NCI-H1417 treated with DMSO at 0.1 percent for 48 hours (cell line): ENCODE measurements at places on chromosomes 4 and X.

GRCh38 chr4:40800064-40800463, 50.3 kb downstream of the NSUN7 start:
- no peak for DNase-seq

GRCh38 chrX:137227151-137227550, 193.4 kb upstream of the GPR101 start:
- DNase-seq, result no peak

DNA sequence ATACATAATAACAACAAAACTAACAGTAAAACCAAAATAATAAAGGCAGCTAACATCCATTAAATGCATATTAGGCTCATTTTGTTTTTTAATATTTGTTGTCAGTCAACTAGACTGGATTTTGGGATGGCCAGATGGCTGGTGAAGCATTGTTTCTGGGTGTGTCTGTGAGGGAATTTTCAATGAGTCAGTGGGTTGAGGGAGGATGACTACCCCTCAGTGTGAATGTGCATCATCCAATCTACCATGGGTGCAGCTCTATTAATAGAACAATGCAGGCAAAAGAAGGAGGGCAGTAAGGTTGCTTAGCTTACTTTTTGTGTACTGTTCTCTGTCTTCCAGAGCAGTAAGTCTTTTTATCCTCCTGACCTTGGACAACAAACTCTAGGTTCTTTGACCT, 484.2 kb upstream of the HS3ST1 start:
- no peak for DNase-seq

- DNase-seq, result no peak
Measured at GRCh38 chr4:36337665-36338185, 56.3 kb downstream of the DTHD1 start.

DNA sequence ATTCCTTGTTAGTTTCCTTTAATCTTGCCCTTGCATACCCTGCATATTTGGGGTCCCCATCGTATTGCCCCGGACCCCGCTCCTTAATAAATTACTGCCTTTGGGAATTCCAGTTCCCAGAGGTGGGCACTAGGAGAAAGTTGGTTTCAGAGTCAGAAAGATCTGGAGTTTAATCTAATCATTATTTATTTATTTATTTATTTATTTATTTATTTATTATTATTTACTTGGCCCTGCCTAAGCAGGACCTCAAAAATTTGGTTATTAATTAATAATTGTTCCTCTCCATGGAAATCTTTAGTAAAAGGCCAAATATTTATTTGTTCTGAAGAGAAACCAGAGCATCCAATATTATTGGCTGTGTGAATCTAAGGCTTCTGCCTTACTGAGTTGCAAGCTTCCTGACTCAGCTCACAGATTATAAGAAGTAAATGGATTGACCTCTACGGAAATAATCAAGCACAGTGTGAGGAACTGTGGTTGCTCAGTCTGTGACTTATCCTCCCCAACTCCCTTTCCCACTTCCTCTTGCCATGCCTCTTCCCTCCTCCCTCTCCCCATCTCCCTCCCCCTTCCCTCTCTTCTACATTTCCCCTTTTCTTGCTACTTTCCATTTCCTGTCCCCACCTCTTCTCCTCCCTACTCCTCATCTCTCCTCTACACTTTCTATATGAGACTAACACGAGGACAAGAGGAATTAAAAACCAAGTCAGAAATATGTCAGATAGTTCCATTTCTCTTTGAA, 61.5 kb upstream of the AP1S2 start:
- DNase-seq, result no peak

GRCh38 chr4:47538111-47538824, 53.2 kb downstream of the ATP10D start:
- DNase-seq, result no peak

- DNase-seq, result no peak
Measured at GRCh38 chr4:172169871-172170270, 356.7 kb downstream of the GALNTL6 start.

DNA sequence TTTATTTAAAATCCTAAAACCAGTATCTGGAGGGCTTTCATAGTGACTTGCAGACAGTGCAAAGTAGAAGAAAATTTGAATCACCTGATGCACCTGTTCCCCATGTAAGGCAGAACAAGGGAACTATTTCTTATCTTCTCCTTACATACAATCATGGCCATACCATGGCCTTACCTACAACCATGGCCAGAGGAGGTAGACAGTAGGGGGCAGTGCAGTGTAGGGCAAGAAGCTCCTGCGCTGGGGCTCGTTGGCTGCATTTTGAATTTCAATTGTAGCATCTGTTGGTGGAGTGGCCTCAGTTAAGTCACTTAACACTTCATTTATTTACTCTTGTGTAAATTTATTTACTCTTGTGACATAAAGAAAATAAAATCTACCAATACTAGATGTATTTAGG, 33.0 kb downstream of the GALNTL6 start:
- DNase-seq, result peak; percentile 23

GRCh38 chr4:113837397-113837796, 75.9 kb upstream of the CAMK2D start:
- no peak for DNase-seq

DNA sequence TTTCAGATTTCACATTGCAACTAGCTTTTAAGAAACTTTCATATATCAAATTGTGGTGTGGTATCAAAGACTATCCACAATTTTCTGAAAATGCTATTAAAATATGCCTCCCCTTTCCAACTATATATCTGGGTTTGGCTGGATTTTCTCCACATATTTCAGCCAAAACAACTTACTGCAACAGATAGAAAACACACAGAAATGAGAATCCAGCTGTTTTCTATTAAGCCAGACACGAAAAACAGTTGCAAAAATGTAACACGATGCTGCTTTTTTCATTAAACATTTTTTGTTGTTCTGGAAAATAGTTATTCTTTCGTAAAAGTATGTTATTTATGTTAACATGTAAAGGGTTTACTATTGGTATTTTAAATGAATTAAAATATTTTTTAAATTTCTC, 33.1 kb downstream of the DCTD start:
- no peak for DNase-seq

DNA sequence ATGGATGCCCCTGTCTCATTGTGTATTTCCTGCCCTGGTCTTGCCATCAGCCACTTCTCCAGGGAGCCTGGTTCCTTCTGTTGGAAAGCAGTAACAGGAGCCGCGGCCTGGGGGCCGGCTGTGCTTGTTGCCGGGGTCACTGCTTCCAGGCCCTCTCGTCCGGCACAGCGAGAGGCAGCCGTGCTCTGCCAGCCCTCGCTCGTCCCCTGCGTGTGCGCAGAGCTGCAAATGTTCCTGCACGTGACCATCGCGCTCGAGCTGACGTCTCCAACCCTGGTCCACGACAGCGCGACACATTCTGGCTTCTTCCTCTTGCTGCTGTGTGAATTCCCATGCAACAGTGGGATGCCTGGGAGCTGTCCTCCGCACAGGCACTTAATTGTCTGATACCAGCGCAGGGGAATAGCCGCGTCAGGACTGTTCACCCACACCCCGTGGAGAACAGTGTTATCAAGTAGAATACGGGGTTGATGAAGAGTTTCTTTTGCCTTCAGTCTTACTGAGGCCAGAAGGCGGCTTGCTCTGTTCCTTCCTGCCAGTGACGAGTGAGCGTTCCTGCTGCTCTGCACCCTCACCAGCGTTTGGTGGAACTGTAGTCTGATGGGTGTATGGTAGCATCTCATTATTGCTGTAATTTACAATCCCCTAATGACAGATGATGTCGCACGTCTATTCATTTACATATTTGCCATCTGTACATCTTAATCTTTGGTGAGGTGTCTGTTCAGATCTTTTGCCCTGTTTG, 12.3 kb downstream of the PDE6B start:
- DNase-seq, result no peak

DNA sequence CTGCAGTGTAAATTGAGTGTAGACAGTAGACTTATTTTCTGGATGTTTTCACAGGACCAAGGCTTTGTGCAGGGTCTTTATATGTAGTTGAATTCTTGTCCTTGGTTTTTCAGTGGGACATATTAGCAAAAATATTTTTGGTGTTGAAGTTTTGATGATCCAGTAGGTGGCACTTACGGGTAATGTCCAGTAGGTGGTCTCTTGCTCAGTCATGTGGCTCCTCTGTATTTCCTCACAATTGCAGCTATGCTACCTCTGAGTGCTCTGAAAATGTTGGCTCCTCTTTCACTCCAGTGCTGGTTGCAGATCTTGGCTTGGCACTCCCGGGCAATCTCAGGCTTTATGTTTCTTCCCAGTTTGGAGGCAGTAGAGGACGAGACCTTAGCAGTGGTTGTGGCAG, 419.8 kb upstream of the AMOT start:
- DNase-seq, result no peak

DNA sequence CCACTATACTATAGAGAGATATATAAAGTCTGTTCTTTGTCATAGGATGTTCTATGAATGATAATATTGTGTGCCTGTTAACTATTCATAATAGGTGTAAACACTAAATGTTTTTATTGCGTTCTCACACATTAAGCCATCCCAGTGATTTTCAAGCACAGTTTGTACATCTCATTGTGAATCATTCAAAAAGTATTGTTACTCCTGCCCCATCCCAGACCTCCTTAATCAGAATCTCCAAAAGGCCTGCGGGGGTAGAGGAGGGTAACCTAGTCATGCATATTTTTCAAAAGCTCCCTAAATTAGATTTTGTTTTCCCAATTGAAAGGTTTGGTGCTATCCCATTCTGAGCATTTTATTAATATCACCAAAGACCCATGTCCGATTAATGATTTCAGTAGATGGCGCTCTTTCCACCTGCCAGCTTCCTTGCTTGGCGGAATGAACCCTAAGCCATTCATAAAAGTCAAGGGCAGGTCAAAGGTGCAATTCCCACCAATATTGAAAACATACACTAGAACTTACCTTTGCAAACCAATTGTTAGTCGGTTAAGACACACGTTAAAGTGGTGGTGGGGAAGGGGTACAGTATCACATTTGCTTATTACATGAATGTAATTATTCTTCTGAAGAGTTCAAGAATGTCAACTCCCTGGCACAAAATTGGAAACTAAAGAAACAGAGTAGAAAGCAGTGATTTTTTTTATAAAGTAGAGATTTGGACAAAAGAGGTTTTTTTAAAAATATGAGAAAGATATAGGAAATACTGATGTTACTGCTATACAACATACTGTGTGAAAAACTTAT, 5.8 kb upstream of the TET2 start:
- DNase-seq, result no peak

DNA sequence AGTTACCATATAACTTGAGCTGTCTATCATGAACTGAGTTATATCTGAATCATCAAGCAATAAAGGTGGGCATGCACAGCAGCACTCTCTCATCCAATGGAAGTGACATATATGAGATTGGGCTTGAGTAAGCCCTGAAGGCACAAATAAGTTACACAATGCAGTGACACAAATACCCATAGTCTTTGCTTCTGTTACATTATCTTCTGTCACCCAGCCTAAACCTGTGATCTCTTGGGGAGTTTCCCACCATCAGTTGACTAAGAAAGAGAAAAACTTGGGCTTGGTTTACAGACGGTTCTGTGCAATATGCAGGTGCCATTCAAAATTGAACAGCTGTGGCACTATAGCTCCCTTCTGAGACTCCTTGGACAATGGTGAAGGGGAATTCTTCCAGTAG, 138.8 kb upstream of the IL15 start:
- DNase-seq, result no peak

- no peak for DNase-seq
Measured at GRCh38 chr4:101954975-101955678, 164.6 kb downstream of the BANK1 start.

DNA sequence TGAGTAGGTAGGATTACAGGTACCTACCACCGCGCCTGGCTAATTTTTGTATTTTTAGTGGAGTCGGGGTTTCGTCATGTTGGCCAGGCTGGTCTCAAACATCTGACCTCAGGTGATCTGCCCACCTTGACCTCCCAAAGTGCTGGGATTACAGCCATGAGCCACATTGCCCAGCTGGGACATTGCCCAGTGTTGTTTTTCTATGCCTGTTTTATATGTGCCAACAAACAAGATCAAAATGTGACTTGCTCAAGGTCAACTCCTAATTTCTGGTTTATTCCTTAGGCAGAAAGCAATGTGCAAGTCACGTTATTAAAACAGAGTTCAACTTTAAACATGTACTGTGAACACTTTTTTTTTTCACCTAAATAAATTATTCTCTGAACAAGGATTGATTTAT, 2.7 kb downstream of the LRIT3 start:
- no peak for DNase-seq

DNA sequence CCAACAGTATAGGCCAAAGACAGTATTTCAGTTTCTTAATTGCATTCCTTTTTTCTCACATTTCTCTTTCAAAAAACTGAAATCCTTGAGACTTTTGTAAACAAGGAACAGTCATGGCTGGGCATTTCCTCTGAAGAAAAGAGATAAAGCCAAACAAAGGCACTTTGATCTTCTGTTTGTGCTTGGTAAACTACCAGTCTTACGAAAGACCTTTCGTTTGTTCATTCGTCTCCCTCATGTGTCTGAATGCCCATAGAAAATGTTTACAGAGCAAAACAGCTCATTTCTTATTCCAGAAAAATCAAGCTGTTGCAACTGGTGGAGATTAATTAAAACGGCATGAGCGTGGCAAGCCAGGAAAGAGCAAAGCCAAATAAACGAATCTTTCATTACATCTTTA, 178.0 kb downstream of the GASK1B start:
- DNase-seq, result no peak

- no peak for DNase-seq
Measured at GRCh38 chr4:147530723-147531122, 49.8 kb downstream of the EDNRA start.

DNA sequence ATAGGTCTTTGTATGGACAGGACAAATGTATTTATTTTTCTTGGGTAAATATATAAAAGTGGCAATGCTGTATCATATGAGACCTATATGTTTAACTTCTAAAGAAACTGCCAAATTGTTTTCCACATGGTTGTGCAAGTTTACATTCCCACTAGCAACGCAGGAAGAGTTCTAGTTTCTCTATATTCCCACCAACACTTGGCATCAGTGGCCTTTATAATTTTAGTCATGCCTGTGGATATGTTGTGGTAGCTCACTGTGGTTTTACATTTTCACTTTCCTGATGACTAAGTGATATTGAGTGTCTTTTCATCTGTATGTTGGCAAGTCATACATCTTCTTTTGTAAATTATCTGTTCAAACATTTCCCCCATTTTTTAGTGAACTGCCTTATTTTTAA, 126.0 kb downstream of the EMCN start:
- DNase-seq, result no peak

GRCh38 chrX:73239242-73239641, 24.6 kb upstream of the NAP1L2 start:
- DNase-seq, result no peak

GRCh38 chr4:26031704-26032103, 117.7 kb downstream of the SMIM20 start:
- no peak for DNase-seq

DNA sequence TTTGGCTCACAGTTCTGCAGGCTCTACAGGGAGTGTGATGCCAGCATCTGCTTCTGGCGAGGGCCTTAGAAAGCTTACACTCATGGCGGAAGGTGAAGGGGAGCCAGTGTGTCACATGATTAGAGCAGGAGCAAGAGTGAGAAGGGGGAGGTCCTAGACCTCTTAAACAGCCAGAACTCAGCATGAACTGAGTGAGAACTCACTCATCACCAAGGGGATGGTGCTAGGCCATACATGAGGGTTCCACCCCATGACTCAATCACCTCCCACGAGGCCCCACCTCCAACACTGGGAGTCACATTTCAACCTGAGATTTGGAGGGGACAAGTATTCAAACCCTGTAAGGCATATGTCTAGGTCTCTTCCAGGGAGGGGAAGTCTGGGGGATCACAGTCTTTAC, 33.4 kb downstream of the SPRY1 start:
- no peak for DNase-seq

- DNase-seq, result no peak
Measured at GRCh38 chr4:21946858-21947257, 1.7 kb downstream of the KCNIP4 start.
